ENCODE measurements at places on chromosomes 6 and 20.
A peak's percentile ranks its signal among the peaks of the same experiment; 100 is the strongest.

GRCh38 chr6:36624461-36625157 lies 30.4 kb downstream of the SRSF3 start:
- DNase-seq = no peak

GRCh38 chr6:169707772-169708171 lies 5.8 kb downstream of the C6orf120 start:
- no peak for DNase-seq

DNA sequence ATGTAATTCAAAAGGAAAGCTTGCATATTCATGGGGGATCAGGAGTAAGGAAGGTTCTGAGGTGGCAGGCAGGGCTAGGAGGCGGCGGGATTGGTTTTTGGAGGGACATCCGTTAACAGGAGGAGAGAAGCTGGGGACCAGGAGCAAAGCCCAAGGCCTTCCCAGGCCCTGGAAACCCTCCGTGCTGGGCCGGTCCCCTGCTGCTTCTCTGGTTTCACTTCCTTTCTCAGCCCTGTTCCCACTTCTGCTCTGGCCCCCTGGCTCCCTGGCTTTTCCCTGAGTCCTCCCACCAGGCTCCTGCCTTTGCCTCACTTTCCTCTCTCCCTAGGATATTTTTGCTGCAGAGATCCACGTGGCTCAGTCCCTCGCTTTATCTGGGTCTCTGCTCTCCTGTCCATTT lies 26.4 kb upstream of the SALL4 start:
- no peak for DNase-seq

- DNase-seq = peak; percentile 48
Observed at GRCh38 chr20:34824806-34825529, 483 bp downstream of the NCOA6 start.

GRCh38 chr20:4606051-4606450 lies 115.7 kb upstream of the PRND start:
- no peak for DNase-seq

GRCh38 chr6:142902636-142903053 lies 42.3 kb downstream of the HIVEP2 start:
- DNase-seq = peak; percentile 56

- no peak for DNase-seq
Observed at GRCh38 chr6:158972241-158973233, 27.5 kb downstream of the RSPH3 start.

- no peak for DNase-seq
Observed at GRCh38 chr6:46254946-46255345, 84.2 kb upstream of the ENPP5 start.

DNA sequence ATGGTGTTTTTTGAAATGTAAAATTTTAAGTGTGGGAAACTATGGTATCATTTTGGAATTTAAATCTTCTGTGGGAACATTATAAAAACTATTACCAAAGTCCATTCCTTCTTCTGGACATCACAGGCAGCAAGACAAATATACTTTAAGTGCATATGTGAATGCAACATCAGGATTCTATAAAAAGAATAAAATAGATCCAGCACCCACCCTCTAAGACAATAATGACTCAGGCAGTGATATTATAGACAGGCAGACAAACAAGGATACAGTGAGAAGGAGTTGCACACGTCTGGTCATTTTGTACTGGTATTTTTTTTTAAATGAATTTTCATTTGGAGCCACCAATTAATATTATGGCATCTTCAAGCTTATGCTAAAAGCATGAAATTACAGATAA lies 21.1 kb upstream of the NEDD9 start:
- DNase-seq = no peak
